Stimulated activated CD4-positive, alpha-beta T cell treated with anti-CD3 and anti-CD28 coated beads, Interleukin-4, amount 100 ng/mL, for 24 hours (primary cell): ENCODE measurements at places on chromosomes 6 and 20.

DNA sequence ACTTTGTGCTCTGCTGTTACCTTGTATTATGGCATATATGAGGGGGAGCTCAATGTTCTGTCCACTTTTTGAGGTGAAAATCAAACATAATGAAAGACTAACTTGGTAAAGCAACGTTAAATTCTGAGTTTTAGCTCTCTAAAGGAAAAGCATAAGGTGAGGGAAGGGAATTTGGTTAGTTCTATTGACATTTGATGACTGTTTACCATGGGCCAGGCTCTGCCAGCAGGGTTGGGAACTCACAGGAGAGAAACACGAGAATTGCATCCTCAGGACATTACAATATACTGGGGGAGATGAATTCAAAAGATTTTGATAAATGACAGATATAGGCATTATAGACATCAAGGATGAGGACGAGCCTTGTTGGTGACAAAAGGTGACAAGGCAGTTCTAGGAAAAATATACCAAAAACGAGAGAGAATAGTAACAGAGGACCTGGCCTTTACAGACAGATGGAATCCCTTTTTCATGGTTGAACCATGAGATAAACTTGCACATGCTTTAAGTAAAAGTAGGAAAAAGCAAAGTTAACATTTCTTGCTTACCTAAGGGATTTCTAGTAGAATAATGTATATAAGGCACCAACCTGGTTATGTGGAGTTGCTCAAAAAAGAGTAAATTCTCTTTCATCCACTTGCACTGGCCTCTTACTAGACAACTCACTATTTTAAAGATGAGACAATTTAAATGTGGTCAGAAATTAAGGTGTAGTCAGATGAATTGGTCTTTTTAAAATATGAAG lies 191.4 kb downstream of the NKAIN2 start:
- DNase-seq: no peak

DNA sequence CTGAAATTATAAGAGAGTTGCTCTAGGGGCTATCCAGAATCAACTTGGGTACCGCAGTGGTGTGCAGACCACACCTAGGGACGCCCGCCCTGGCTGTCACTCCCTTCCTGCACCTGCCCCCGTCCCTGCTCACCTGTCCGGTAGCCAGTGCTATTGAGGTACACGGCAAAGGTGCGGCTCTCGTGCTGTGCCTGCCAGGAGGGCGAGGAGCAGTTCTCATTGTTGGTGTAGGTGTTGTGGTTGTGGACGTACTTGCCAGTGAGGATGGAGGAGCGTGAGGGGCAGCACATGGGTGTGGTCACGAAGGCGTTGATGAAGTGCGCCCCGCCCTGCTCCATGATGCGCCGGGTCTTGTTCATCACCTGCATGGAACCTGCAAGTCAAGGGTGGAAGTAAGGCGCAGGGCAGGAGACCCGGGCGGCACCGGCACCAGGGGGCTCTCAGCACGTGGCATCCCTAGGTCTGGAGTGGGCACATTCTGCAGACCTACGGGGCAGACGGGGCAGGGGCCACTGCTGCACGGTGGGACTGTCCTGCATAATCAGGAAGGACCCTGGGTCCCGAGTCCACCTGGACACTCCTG lies 48.6 kb downstream of the SULF2 start:
- DNase-seq: no peak

GRCh38 chr6:84719152-84719551 lies 45.2 kb downstream of the TBX18 start:
- DNase-seq: no peak

DNA sequence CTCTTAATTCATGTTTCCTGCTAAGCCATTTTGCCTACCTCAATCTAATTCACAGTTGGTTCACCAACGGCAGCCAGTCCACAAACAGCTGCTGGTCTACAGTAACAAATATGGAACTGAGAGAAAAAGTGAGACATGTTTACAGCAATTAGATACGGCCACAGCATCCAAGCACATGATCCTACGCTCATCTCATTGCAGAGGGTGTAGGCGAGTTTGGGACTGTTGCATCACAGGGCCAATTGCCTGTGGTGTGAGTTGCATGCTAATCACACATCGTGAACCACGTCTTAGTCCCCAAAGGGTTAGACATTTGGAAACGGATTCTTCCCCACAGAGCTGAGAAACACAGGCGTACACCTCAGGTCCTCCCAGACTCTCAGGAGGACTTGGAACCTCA lies 166.9 kb downstream of the EYA2 start:
- DNase-seq: no peak

GRCh38 chr6:31681135-31681671 lies 336 bp upstream of the LY6G5C start:
- peak; percentile 48 for DNase-seq

GRCh38 chr6:26309731-26310142 lies 55.3 kb upstream of the BTN3A2 start:
- DNase-seq: no peak

DNA sequence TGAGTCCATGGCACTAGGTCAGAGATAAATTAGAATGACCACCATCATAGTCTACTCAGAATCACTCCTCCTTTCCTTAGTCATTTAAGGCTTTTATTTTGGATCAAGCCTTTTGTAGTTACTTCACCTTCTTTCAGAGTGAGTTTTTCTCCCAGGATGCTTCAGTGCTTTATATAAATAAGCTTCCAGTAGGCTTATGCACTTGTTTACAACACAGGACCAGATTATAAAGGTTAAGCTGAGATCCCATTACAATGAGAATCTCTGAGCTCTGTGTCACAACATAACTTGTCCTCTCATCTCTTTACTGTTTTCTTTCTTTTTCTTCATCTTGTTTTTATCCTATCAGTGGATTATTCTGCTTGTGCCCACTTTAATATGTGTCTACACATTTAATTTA lies 47.9 kb downstream of the CEP57L1 start:
- no peak for DNase-seq

DNA sequence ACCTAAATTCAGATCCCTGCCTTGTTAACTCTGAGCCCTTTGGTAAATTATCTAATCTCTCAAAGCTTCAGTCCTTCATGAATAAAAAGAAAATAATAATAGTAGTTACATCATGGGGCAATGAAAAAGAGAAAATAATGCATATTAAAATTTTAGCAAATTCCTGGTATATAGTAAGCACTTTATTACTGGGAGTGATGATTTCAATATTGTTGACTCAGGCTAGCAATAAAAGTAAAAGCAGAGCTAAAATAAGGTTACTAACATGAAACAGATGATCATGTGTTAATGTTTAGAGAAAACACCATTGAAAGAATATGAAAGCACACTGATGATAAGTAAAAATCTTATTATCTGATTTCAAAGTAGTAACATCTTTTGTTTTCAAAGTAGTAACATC lies 13.6 kb downstream of the GINS1 start:
- DNase-seq: no peak

- DNase-seq: no peak
Measured at GRCh38 chr20:62899633-62900051, 26.7 kb downstream of the DIDO1 start.

- DNase-seq: no peak
Measured at GRCh38 chr20:47922269-47922668, 137.0 kb upstream of the SULF2 start.

DNA sequence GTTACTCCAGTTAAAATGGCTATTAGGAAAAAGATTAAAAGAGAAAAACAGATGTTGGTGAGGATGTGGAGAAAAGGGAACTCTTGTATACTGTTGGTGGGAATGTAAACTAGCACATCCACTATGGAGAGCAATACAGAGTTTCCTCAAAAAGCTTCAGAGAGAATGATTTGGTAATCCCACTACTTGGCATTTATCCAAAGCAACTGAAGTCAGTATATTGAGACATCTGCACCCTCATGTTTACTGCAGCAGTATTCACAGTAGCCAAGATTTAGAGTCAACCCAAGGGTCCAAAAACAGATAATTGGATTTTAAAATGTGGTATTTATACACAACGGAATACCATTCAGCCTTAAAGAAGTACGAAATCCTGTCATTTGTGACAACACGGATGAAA lies 469.5 kb downstream of the QKI start:
- DNase-seq: no peak

DNA sequence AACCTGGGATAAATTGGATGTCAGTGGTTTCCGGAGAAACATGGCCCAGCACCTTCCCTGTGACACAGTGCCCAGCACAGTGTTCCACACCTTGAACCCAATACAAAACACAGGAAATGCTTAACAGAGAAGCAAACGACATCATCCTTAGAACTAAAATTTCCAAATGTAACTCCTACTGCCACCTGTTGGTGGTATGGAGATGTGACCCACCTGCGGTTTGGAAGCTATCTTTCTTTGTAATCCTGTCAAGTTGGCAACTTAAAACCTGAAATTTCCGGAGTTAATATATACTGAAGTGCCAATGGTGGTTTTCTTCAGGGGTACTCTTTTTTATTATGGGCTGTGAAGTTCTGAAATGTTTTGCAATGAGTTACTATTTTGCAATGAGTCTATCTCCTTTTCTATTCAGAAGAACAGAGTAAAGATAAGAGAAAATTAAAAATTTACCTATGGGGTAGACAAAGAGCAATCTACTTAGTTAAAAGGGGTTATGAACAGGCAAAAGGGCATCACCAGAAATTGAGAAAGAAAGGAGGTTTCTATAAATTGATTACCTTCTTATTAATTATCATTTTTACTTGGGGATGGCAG lies 658.8 kb downstream of the PTPRT start:
- DNase-seq: no peak

- peak; percentile 78 for DNase-seq
Measured at GRCh38 chr6:42781796-42782688, at the start of gene BICRAL. Gene BICRAL (plus strand): TSS chr6:42782052. CDS start chr6:42822023, 39,971 bp downstream.

GRCh38 chr6:137045222-137045789 lies 541 bp upstream of the IL20RA start:
- no peak for DNase-seq

DNA sequence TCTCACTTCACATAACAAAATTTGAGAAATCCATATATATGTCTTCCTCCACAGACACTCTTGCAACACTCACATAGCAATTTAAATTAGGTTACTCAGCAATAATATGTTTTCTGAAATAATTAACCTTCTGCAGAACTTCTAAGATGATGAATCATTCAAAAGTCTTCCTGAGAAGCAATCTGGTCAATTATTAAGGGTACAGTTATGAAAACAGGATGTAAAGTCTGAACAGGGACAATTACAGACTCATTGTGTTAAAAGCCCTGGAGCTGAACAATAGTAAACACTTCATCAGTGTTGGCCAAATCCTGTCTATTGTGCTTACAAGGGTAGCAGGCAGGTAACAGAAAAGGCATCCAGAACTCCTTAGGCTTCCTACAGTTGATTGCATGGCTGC lies 75.4 kb downstream of the FILIP1 start:
- no peak for DNase-seq

DNA sequence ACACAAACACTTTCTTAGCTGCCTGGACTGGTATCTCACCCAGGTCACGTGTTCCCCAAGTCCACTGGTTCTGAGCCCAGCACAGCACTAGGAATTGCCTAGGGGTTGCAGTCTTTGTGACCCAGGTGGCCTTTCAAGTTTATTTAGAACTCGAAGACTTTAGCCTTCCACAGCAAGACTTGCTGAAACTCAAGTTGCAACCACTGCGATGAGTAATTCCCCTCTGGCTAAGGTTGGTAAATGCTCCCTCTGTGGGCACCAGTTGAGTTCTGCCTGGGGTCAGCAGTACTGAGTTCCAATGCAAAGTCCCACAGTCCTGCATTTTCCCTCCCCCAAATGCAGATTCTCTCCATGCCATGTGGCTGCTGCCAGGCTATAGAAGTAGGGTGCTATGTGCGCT lies 77.6 kb upstream of the MOCS1 start:
- DNase-seq: no peak

GRCh38 chr6:53945765-53946407 lies 151.1 kb downstream of the LRRC1 start:
- no peak for DNase-seq

- peak; percentile 4 for DNase-seq
Measured at GRCh38 chr6:144544266-144544830, 259.2 kb downstream of the UTRN start.

DNA sequence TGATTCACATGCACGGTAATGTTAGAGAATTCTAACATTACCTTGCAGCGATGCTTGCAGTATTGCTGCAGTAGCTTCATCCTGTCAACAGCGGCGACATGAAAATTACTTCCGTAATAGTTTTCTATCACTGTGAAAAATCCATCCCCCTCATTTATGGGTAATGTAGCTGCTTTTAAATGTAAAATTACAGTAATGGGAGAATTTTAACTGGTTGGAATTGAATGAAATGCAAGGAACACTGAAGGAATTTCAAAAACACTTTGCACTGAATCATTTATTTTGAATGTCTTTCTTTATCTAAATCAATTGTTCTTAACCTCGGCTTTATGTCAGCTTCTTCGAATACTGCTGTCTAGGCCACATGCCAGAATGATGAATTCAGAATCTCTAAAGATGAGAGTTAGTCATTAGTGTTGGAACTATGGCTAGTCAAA lies 102.4 kb upstream of the HIVEP1 start:
- no peak for DNase-seq

DNA sequence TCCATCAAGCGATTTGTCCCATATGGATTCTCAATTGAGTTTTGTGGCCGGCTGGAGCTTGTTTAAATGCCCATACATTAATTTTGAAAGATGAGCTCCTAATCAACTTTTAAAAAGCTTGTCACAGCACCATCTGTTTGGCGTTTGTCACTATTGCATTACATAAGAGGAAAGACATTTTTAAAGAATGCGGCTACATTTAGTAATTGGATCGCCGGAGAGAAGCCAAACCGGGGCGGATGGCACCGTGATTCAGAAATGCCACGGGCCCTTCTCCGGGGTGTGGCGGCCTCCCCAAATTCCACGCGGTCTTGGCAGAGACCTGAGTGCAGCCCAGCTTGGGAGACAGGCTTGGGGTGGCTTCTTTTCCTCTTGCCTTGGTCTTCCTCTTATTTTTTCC lies 67.7 kb upstream of the ZNFX1 start:
- no peak for DNase-seq

- DNase-seq: no peak
Measured at GRCh38 chr6:162313922-162314660, 413.5 kb downstream of the PRKN start.

DNA sequence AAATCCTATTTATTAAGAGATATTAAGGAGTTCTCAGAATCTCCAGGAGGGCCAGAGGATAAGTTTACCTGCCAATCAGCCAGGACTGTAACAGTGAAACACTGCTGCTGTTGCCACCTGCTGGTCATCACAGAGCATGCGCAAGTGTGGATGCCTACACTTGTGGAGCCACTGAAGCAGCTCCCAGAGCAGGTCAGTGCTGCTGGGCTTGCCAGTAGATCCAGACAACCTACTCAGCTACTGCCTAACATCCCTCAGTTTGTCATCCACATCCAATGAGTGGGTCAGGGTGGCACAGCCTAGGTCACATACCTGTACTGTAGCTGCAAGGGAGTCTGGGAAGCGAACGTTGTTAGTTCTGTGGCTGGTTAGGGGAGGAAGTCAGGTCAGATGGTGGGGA lies 18.3 kb upstream of the NHSL1 start:
- DNase-seq: peak; percentile 62

- DNase-seq: no peak
Measured at GRCh38 chr20:62710221-62710885, 1.7 kb downstream of the NTSR1 start.
